Lower lobe of right lung (tissue), 2 donors: ENCODE measurements at places on chromosomes 6 and 20. TPM values are rescaled to one million over a fixed set of nuclear protein-coding genes. Genes with fewer than 3 reads are reported as not detected.

ZNF334 gene
- total RNA-seq: 4.7 TPM

SYNGAP1 gene
- 21.6 TPM for total RNA-seq

SLC35F1 gene
- 0.30 TPM for total RNA-seq

PNLDC1 gene
- 0.27 TPM for total RNA-seq

TMC2 gene
- 0.92 TPM for total RNA-seq

SAMD10 gene
- 3.6 TPM for total RNA-seq

GRCh38 chr6:31116661-31117385 lies 2.2 kb downstream of the PSORS1C1 start:
- no peak overlapping the region for H3K4me3 ChIP-seq
- H3K36me3 ChIP-seq: no peaks in the 10 kb centered on the region
- no peak for DNase-seq
- H3K27me3 ChIP-seq: no peaks in the 10 kb centered on the region
- H3K4me1 ChIP-seq: peaks cover 20% of the 10 kb centered on the region

GRCh38 chr6:41367700-41368099 lies 32.3 kb downstream of the NCR2 start:
- no peak overlapping the region for H3K27ac ChIP-seq
- peaks cover 21% of the 10 kb centered on the region for H3K4me1 ChIP-seq
- no peak overlapping the region for H3K4me3 ChIP-seq
- H3K36me3 ChIP-seq: no peaks in the 10 kb centered on the region

- DNase-seq: peak; percentile 59
- H3K27me3 ChIP-seq: peaks cover 6% of the 10 kb centered on the region
Measured at GRCh38 chr6:10099529-10100140, 315.2 kb downstream of the TFAP2A start.

DNA sequence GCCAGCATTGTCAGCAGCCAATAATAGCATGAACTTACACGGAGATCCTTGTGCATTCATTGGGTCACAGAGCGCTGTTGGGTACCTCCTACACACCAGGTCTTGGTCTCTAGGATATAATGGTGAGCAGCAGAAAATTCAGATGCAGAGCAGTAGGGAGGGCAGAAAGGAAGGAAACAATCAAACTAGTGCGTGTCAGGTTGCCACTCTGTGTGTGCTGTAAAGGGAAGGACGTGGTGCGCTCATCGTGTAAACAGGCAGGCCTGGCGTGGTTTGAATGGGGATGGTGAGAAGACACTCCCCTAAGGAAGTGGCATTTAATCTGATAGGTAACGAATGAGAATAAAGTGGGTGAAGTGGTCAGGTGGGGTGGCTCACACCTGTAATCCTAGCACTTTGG lies 336.4 kb downstream of the CDH26 start:
- DNase-seq: no peak
- H3K4me3 ChIP-seq: no peak overlapping the region
- peaks cover 7% of the 10 kb centered on the region for H3K27me3 ChIP-seq
- no peaks in the 10 kb centered on the region for H3K36me3 ChIP-seq

GRCh38 chr20:35600993-35601973 lies 14.3 kb upstream of the SPAG4 start:
- H3K27me3 ChIP-seq: peaks cover 28% of the 10 kb centered on the region
- H3K27ac ChIP-seq: no peak overlapping the region
- H3K4me1 ChIP-seq: peaks cover 20% of the 10 kb centered on the region
- peak; percentile 87 for DNase-seq
- peak overlapping the region; percentile 57 for H3K4me3 ChIP-seq

GRCh38 chr6:5956939-5957338 lies 49.8 kb downstream of the NRN1 start:
- H3K4me3 ChIP-seq: no peak overlapping the region
- H3K27me3 ChIP-seq: no peaks in the 10 kb centered on the region
- H3K27ac ChIP-seq: no peak overlapping the region
- no peaks in the 10 kb centered on the region for H3K36me3 ChIP-seq

GRCh38 chr20:10448270-10449156 lies 13.4 kb downstream of the SLX4IP start:
- H3K27ac ChIP-seq: no peak overlapping the region
- no peaks in the 10 kb centered on the region for H3K27me3 ChIP-seq
- no peak for DNase-seq
- no peaks in the 10 kb centered on the region for H3K36me3 ChIP-seq
